ENCODE measurements at places on chromosomes 3 and 15.

DNA sequence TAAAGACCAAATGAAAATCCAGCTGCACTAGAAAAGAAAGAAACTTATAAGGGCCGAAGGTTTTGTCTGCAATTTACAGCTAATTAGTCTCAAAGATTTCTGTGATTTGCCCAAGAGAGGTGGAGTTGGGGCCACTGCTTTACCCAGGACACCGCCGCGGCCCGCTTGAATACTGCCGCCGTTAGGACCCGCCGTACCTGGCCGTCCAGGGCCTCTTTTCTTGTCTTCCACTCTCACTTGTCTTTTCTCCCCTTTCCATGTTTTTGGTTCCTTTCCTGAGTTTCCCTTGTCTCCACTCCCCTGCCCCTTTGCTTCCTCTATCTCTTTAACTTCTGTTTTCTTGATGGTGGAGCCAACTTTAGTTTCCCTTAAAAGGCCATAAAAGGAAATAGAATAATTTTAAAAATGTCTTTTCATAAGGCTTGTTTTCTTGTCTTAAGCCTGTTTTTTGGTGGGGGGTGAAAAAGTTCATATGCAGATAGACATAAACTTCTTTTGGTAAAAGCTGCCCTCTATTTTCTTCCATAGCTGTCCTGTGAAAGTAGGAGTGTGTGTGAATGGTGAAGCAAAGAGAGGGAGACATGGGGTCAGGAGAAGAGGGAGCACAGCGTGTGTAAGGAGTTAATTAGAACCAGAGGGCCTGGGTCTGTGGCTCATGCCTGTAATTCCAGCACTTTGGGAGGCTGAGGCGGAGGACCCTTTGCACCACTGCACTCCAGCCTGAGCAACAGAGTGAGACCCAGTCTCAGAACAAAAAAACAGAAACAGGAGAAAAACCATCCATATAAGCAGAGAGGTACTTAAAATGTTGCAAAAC is 16.0 kb upstream of the CCNL1 start:
- no peak for DNase-seq

DNA sequence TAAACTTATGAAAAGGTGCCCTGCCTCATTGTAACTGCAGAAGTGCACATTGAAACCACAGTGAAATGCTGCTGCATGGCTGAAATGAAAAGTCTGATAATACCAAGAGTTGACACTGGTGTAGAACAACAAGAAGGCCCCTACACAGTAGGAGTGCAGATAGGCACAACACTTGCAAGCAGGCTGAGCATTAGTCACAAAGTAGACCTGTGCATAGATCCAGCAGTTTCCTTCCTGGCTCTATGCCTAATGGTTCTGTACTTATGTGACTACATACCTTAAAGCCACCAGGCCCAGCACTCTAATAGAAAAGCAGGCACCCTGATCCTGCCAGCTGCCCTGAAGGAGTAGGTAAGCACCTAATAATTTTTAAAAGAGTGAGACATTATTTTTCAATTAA is 41.8 kb downstream of the PRR23E start:
- no peak for DNase-seq

DNA sequence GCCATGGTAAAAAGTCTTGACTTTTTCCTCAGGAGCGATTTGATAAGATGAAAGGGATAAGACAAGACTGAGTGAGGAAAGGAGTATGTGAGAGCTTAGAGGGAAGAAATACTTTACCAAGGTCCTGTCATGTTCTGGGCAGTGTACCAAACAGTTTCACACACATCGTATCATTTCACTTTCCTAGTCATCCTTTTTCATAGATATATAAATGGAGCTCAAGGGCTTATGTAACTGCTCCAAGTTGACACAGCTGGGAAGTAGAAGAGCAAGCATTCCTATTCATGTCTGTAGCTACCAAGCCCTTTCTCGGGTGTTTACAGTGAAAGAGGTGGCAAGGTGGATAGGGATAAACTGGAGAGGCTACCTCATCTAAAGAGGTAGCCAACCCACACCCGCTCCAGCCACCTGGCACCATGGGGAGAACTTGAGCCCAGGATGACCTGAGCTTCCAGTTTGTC is 57.4 kb downstream of the MRPS25 start:
- DNase-seq = no peak

DNA sequence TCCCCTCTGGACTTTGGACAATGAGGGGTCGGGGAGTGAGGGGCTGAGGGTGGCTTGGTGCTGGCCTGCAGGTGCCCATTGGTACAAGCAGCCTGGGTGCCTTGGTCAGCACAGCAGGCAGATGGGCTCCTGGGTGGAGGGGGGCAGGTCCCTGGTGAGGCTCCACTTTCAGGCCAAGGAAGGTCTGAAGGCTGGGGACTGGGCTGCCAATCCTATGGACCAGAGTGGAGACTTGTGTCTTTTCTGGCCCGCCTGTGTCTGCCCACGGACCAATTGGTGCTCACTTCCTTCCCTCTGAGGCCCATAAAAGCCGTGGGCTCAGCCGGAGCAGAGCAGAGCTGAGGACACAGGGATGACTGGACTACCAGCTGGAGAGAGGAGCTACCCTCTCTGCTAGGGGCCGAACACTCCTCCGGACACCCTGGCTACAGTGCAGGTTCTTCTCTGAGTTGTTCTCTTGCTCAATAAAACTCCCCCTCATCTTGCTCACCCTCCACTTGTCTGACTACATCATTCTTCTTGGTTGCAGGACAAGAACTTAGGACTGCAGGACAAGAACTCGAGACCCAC is 31.9 kb upstream of the IREB2 start:
- DNase-seq = no peak

GRCh38 chr3:155248531-155249187 is 44.8 kb downstream of the STRIT1 start:
- DNase-seq = no peak

GRCh38 chr3:15979495-15979894 is 181.7 kb upstream of the ANKRD28 start:
- no peak for DNase-seq

Data from activated naive CD8-positive, alpha-beta T cell treated with anti-CD3 and anti-CD28 coated beads, Interleukin-2, amount 50 U/mL, for 16 hours (primary cell).